ENCODE measurements at places on chromosomes 1 and 21.

DNA sequence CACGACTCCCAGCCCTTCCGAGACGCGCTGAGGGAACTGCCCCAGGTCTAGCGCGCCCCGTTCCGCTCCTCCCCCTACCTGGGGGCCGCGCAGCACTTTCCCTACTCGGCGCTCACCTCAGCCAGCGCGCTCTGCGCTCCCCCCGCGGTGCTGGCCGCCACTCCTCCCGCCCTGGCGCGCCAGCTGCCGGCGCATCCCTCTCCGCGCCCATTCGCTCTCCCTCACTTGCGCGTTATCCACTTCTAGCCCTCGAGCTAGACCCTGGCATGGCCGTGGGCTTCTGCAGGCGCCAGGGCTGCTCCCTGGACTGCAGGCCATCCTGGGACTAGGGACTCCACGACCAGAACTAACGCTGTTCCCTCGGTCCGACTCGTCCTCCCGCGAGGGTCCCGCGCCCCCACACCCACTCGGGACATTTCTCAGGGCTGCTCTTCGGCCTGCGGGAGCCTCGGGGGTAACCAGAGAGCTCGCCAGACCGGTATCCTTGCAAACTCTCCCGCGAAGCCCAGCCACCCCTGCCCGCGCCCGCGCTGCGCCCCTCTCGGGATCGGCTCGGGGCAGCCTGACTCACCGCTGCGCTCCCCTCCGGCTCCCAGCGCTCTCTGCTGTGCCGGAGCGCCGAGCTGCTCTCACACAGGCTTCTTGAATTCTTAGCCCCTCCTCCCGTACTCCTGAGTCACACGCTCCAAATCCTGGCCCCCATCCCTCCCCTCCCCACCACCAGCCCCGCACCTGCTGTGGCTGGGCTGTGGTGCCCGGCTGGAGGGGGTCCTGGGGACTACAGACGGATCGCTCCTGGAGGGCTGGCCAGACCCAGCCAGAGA is at the start of gene NGF:
TSS of gene NGF (minus strand) at position 617 of the 824 bp plus-strand sequence. CDS start 51,454 bp downstream, outside the sequence.
- no peak for DNase-seq

- peak; percentile 25 for DNase-seq
Observed at GRCh38 chr1:25675729-25676476, 59.3 kb downstream of the MAN1C1 start.

DNA sequence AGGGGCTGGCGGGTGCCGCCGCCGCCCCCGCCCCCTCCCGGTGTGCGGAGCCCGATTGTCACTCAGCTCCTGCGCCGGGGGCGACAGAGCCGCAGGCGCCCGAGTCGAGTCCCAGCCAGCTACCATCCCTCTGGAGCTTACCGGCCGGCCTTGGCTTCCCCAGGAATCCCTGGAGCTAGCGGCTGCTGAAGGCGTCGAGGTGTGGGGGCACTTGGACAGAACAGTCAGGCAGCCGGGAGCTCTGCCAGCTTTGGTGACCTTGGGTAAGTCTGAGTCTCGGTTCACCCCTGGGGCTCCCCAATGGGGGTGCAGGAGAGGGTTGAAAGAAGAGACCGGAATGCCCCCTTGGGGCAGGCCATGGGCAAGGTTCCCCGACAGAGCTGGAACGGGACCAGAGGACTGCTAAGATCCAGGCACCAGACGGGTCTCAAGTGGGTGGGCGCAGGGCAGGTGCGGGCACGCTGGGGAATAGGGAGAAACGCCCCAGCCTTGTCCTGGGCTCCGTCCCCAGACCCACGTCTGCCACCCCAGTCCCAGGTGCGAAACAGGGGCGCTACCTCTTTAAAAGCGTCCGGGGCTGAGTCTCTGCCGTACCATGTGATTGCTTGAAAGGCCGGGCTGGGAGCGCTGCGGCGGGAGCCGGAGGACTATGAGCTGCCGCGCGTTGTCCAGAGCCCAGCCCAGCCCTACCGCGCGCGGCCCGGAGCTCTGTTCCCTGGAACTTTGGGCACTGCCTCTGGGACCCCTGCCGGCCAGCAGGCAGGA is at the start of gene ADORA1:
TSS of gene ADORA1 (plus strand) at position 61 of the 765 bp plus-strand sequence. CDS start 1,116 bp downstream, outside the sequence.
- DNase-seq: no peak

DNA sequence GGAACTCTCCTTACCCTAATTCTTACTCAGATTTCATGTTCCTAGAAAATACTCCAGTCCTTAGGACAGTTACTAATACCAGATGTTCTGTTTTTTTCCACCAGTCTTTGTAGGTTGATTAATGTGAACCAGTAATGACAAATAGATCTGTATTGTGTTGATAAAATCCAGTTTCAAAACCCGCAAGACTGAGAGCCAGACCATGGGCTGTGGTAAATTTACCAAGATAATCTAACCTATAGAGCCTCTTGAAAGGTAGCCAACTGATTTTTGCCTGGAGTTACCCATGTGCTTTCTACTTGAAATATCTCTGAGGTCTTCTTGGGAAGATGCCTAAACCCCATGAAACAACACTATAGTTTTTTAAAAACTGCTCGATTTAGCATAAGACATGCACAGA is 46.5 kb upstream of the CDC7 start:
- no peak for DNase-seq

GRCh38 chr1:58089898-58090534 is 456.5 kb downstream of the OMA1 start:
- DNase-seq: no peak

DNA sequence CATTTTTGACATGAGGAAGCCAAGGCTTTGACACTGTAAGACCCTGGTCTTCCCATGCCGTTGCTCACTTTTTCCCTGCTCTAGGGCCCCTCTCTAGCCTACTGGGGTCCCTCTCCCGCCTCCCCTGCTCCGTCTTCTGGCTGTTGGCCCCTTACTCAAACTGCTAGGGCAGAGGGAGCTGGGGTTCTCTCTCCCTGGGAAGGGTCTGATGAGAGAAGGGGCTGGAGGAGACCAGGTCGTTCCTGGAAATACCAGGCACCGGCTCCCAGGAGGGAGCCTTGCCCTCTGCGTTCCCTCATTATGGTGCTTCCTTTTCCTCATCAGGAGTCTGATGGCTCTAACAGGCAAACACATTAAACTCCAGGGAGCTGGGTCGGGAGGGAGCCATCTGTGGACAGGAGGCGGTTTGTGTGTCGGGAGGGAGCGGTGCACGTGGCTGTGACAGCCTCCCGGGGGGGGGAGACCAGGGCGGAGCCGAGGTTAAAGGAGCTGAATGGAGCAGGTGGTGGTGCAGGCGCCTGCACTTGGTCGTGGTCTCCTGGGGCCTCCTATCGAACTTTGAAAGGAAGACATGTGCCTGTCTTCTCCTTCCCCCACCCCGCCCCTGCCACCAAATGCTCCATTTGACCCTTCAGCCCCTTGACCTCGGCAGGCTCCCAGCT is 35.4 kb upstream of the LHX4 start:
- DNase-seq: no peak

DNA sequence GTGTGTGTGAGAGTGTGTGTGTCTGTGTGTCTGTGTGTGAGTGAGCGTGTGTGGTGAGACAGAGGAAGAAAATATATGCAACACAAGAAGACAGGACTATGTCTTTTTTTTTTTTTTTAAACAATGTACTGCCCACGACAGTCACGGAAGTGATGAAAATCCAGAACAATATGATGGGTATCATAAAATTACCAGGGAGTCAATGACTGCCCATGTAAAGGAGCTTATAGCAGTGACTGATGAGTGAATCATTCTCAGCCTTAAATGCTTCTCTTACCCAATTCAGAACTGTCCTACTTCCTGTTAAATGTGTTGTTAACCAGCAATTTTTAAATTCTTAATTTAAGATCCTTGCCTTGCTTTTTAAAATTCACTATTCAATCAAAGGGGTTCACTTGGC is 46.6 kb downstream of the RGS7 start:
- no peak for DNase-seq

GRCh38 chr1:244010191-244010590 is 40.9 kb upstream of the ZBTB18 start:
- no peak for DNase-seq

- DNase-seq: no peak
Observed at GRCh38 chr1:208935517-208936187, 647.9 kb upstream of the CAMK1G start.

DNA sequence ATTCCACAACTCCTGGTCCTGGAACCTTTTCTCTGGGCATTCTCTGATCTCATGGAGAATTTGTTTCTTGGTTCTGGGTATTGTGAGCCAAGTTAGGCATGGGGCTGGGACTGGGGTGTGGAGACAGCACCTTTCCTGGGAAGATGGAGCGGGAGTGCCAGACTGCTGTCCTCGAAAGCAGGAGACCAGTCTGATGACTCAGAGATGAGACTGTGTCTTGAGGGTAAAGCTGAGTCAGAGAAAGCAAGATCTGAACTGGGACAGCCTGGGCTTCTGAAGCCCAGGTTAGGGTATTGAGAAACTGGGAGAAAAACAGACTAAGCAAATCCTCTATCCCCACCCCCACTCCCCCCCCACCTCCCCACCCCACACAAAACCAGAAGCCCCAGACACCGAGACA is 2.2 kb upstream of the KANK4 start:
- no peak for DNase-seq

DNA sequence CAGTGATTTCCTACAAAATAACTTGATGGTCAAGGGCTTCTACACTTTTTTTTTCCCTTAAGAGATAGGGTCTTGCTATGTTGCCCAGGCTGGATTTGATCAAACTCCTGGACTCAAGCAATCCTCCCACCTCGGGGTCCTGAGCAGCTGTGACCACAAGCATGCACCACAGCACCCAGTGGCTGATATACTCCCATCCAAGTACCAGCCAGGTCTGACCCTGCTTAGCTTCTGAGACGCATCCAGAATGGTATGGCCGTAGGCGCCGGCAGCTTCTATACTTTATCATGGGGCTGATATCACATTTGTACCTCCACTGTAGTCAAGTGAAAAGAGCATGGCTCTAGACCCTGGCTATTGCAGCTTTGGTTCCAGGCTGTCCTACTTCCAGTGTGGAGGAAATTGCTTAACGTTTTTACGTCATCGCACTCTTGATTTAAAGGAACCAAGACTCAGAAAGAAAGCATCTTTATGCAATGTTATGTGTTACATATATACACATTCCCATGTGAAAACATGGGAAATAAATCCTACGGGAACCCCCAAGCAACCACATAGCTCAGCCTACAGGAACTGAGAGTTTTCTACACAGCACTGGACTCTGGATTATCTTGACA is 39.5 kb downstream of the PDPN start:
- no peak for DNase-seq

- DNase-seq: no peak
Observed at GRCh38 chr1:167156466-167156865, 62.6 kb downstream of the STYXL2 start.

DNA sequence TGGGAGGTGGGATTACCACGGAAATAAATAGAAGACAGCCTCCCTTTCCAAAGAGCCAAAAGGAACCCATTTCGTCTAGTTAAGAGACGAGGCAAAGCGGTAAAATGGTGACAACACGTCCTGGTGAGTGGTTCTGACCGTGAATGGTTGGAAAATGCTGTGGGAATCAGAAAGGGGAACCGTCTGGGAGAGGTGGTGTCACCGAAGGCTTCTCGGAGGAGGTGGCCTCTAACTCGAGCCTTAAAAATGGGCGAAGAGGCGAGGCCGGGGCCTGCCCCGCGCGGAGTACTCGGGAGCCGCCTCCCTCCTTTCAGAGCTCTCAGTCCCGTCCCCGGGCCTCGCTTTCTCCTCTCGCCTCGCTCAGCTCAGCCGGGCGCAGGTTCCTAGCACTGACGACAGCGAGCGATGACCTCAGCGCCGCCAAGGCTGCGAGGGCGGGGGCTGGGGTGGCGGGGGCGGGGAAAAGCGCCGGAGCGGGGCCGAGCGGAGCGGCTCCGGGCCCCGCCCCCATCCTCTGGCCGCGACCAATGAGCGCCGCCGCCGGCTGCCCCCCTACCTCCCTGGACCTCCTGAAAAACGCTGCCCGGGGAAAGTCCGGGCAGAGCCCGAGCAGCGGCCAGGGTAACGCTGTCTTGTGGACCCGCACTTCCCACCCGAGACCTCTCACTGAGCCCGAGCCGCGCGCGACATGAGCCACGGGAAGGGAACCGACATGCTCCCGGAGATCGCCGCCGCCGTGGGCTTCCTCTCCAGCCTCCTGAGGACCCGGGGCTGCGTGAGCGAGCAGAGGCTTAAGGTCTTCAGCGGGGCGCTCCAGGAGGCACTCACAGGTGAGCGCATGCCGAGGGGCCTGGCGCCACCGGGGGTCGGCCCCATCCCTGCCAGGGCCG is at the start of gene BTG2:
TSS of gene BTG2 (plus strand) at position 601 of the 890 bp plus-strand sequence. CDS start at position 689, 88 bp downstream.
- peak; percentile 87 for DNase-seq

DNA sequence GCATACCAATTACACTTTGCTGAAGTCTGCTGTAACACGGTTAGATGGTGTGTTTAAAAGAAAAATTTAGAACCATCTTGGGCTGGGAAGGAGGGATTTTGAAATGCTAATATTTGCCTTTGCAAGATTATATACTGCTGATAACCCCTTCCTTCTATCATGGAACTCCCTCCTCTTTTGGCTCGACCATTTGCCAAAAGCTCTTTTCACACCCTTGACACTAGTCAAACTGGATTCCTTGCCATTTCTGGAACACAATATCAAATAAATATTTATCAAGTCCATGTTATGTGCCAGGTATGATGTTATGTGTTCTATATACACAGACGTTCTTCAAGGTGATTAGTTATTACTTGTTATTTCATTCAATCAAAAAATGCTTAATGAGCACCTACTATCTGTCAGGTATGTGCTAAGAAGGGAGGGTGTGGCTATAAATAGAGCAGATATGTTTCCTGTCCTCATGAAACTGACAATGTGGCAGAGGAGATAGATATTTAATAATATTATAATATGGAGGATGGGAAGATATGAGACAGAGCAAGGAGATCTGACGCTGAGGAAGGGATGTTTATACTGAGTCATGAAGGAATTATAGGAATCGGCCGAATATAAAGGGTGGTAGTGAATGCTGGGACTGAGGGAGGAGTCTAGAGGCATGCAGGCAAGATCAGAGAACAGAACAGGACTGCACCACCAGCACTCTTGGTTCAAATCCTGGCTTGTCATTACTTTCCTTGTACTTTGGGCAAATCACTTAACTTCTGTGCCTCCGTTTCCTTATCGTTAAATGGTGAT is 16.1 kb upstream of the XPR1 start:
- DNase-seq: no peak

DNA sequence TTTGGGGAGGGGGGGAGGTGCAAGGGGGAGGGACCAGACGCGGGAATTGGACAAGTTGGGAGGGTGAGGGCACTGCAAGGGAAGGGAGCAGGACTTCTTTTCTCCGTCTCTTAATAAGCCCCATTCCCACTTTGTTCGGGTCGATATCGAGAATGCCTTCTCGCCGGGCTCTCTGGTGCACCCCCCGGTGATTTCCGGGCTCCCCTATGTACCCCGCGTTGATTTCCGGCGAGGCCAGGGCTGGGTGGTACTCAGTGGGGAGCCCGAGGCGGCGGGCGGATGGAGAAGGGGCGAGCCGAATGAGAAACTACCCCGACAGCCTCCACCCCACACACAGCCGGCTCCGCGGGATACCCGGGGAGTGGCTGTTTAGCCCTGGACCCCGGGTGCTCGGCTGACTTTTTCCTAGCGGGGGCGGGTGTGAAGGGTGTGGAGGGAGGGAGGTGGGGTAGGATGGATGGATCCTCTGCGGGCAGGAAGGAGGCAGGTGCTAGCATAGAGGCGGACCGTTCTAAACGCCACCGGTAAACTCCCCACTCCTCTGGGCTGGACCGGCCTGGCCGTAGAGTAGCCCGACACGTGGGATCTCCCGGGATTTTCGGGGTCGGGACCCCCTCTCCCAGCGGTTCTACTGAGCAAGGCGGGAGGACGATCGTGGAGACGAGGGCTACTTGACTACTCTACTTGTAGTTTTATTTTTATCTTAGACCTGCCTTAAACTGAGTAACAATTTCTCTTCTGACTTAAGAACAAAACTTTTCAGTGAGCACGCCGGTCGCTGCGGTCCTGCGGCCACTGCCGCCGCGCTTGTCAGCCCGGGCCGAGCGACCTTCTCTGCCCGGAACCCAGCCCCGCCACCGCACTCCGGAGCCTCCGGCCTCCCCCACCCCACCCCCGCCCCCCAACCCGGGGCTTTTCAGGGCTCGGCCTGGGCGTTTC is 1.0 kb downstream of the RNF220 start:
- no peak for DNase-seq

All from stimulated activated CD8-positive, alpha-beta memory T cell treated with anti-CD3 and anti-CD28 coated beads, Interleukin-7, amount 100 ng/mL, for 1 hour (primary cell).